ENCODE measurements at places on chromosomes 13 and 19. TPM values are rescaled to one million over a fixed set of nuclear protein-coding genes. Genes with fewer than 3 reads are reported as not detected.

Gene BRD4
- 58.0 TPM for polyA plus RNA-seq

Gene ZNF227
- 33.0 TPM for polyA plus RNA-seq

Gene ZNF547
- 7.0 TPM for polyA plus RNA-seq

- no peak for DNase-seq
Observed at GRCh38 chr13:30718661-30719524, 16.4 kb upstream of the ALOX5AP start.

DNA sequence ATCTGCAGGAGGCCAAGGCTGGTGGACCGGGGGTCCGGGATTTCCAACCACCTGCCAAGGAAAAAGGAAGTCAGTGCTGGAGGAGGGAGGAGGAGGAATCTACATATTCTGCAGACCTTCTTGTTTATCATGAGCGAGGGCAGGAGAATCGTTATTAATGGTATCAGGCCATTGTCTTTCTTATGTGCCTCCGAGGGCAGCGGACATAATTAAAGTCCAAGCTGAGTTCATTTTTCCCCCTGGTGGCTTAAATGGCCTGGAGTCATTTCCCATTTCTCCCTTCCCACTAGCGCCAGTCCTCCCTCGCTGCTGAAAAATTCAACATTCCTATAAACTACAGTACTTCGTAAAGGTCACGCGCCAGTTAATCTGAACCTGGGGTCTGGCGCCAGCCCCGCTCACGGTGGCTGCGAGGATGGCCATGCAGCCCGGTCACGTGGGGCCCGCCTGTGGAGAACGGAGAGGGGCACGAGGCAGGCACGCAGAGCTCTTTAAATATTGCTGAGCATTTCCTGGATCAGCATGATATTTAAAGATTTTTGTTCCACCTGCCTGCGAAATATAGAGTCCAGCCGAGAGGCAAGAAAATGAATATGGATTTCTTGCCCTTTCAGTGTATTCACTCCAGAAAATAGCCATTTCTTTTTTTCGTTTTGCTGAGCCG, 85.2 kb upstream of the PCDH8 start:
- DNase-seq, result no peak

- no peak for DNase-seq
Observed at GRCh38 chr19:12748489-12748888, 3.1 kb upstream of the BEST2 start.

Gene SPART
- polyA plus RNA-seq, result 94.3 TPM

DNA sequence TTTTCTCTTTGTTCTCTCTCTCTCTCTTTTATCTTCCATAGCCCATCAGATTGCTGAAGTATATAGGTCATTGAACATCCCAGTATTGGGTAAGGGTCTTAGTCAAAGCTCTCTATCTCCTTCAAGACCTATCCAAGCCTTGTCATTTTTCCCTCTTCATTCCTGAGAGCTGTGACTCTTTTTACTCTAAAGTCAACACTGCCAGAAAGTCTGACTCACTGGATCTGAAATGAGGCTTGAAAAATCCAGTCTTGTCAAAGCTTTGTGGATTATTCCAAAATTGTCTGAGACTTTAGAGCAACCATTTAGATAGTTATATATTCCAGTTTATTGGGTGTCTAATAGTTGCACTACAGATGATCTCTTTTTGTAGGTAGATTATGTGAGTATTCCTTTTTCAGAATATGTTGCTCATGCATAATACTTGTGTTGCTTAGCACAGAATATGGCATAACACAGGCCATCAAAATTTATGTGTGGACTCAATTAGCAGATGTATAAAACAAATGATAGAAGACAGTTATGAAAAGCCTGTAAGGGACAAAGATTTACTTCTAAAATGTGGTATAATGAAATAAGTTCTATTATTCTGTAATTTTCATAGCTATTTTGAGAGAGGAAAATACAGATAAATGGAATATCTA, 389.3 kb upstream of the PCDH9 start:
- DNase-seq, result no peak

- no peak for DNase-seq
Observed at GRCh38 chr13:99228737-99229691, 28.4 kb downstream of the UBAC2 start.

Gene LILRB5
- 3.9 TPM for polyA plus RNA-seq

DNA sequence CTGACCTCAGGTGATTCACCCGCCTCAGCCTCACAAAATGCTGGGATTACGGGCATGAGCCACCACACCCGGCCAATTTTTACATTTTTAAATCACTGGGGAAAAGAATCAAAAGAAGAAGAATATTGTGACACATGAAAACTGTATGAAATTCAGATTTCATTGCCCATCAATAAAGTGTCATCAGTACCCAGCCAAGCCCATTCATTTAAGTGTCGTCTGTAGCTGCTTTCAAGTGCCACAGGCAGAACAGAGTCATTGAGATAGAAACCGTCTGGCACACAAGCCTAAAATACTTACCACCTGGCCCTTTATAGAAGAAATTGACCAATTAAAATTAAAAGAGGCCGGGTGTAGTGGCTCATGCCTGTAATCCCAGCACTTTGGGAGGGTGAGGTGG, 15.3 kb downstream of the COLGALT1 start:
- no peak for DNase-seq

DNA sequence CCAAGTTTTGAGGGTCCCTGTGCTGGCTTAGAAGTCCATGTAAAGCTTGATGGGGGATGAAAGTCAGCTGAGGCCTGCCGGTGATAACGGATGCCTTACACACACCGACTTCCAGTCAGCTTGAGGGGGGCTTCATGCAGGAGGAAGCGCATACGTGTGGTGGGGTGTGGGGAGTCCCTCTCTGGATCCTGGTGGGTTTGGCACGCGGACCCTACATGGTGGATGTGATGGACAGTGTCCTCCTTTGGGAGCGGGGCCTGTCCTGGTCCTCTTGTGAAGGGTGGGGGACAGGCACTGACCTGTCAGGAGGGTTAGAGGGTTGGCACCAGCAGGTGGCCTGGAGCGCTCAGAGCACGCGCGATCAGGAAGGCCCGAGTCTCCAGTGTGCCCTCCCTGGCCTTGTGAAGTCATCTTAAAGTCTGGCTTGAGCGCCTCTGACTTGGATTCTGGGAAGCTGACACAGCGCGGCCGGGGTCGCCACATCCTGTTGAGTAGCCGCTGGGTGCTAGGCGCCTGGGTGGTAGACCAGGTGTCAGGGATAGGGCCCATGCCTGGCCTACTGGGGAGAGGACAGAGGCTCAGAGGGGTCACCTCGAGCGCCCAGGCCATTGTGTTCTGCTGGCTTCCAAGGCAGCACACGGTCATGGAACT, 2.9 kb downstream of the DAZAP1 start:
- no peak for DNase-seq
